C1 segment of cervical spinal cord (tissue), 14 donors: ENCODE measurements at places on chromosomes 11 and 22.

- DNase-seq: no peak
Observed at GRCh38 chr22:41289671-41290070, 3.7 kb upstream of the RANGAP1 start.

DNA sequence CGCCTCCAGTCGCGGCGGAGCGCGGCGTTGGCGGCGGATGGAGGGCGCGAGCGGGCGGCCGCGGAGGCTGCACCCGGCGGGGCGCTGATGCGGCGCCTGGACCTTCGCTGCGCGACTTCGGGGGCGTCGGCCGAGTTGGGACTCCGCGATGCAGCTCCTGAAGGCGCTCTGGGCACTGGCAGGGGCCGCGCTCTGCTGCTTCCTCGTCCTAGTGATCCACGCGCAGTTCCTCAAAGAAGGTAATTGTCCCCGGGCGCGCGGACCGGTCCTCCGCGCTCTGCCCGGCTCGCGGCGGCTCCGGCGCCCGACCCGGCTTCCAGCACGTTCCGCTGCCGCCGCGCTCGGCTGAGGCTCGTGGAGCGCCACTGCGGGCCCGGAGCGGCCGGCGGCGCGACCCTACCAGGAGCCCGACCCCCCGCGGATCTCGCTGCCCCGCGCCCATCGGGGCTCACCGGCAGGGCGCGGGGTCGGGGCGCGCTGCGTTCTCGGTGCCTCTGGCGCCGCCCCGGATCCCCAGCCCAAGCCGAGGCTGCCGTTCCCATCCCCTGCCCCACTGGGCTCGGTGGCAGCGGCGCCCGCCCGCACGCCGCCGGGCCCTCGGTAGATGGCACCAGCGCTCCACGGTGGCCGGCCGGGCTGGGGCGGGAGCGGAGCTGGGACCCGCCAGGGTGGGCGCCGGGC lies 1251.2 kb downstream of the BRD1 start:
- DNase-seq: peak; percentile 75

- no peak for DNase-seq
Observed at GRCh38 chr11:30991802-30992512, 377.6 kb downstream of the DCDC1 start.

DNA sequence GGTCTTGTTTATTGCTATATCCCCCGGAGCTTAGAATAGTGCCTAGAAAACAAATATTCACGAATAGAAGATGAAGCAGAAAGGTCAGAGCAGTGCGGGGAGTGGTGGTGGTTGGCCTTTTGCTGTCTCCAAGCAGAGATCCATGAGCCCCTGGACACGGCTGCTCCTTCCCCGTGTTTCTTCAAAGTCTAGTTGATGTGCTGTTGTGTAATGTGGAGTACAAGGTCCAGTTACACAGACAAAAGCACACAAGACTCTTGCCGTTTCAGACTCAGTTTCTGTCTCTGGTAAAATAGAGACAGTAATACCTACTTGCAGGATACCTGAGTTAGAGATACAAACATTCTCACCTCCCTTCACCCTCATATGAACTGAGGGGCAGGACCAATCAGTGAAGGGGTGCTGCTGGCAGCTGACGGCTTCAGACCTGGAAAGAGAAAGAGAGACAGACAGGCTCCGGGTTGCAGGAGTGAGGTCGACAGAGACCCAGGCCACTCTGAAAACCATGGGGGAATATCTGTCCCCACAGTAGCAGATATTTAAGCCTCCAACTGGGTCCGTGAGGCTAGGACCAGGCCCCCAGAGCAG lies 56.2 kb downstream of the RASSF10 start:
- no peak for DNase-seq

- DNase-seq: no peak
Observed at GRCh38 chr11:15446315-15446714, 331.6 kb downstream of the INSC start.

- no peak for DNase-seq
Observed at GRCh38 chr11:48109046-48109666, 107.5 kb upstream of the OR4B1 start.

DNA sequence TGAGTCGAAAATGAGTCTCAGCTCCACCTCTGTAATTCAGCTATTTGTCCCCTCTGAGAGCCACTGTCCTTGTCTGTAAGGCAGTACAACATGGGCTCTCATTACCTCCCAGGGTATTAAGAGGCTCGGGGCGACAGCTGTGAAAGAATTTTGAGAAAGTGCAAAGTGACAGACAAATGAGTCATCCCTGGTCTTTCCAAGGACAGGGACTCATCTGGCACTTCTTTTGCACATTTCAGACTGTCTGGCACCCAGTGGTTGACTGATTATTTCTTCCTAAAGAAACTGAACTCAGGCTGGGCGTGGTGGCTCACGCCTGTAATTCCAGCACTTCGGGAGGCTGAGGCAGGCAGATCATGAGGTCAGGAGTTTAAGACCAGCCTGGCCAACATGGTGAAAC lies 62.1 kb upstream of the ARFGAP3 start:
- no peak for DNase-seq

GRCh38 chr11:34674038-34674437 lies 53.1 kb downstream of the EHF start:
- DNase-seq: no peak

DNA sequence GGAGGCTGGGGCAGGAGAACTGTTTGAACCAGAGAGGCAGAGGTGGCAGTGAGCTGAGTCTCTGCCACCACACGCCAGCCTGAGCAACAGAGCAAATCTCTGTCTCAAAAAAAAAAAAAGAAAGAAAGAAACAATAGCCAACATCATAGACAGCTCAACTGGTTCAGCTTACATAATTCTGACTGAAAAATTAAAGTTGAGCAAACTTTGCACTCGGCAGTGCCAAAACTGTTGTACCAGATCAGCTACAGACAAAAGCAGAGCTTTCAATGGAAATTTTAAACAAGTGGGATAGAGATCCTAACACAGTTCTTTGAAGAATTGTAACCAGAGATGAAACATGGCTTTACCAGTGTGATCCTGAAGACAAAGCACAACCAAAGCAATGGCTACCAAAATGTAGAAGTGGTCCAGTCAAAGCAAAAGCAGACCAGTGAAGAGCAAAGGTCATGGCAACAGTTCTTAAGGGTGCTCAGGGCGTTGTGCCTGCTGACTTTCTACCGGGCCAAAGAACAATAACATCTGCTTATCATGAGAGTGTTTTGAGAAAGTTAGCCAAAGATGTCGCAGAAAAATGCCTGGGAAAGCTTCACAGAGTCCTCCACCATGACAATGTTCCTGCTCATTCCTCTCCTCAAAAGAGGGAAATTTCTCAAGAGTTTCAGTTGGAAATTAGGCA lies 59.3 kb downstream of the TTC28 start:
- DNase-seq: no peak

DNA sequence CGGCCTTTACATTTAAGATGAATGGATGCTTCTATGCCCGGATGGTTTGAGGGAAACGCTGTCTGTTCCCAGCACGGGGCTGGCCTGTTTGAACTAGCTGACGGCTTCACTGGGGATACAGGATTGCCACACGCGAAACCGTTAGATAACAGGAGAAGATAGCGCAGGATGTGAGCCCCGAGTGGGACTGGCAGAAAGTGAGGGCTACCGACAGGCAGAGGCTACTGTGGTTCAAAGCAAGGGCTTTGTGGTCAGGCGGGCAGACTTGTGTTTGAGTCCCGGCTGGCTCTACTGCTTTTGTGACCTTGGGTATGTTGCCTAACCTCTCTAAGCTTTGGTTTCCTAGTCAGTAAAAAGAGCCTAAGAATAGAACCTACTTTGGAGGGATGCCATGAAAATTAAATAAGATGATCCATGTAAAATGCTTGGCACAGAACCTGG lies 2.8 kb upstream of the OAF start:
- peak; percentile 50 for DNase-seq

DNA sequence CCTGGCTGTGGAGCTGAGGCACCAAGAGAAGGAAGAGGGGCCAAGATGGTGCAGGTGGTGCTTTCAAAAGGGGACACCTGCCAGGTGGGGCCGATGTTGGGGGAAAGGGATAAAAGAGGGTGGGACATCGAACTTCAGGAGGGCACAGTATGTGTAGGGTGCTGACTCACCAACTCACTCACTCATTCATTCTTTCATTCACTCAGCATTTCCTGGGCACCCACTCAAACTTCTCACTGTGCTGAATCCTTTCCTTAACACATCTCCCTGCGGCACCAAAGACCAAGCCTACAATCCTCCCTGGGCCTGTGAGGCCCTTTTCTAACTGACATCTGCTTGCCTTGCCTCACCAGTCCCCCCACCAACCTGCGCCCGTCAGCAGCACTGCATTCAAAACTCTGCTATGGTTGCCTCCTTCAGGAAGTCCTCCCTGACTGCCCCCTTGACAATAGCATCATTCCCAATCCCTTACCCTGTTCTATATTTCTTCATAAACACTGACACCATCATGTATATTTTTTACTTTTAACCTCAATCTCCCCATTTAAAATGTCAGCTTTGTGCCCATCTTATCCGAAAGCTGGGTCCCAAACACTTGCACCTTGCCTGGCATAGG lies 246.6 kb downstream of the MN1 start:
- no peak for DNase-seq

GRCh38 chr22:46112405-46112804 lies 37.9 kb upstream of the PPARA start:
- DNase-seq: no peak

DNA sequence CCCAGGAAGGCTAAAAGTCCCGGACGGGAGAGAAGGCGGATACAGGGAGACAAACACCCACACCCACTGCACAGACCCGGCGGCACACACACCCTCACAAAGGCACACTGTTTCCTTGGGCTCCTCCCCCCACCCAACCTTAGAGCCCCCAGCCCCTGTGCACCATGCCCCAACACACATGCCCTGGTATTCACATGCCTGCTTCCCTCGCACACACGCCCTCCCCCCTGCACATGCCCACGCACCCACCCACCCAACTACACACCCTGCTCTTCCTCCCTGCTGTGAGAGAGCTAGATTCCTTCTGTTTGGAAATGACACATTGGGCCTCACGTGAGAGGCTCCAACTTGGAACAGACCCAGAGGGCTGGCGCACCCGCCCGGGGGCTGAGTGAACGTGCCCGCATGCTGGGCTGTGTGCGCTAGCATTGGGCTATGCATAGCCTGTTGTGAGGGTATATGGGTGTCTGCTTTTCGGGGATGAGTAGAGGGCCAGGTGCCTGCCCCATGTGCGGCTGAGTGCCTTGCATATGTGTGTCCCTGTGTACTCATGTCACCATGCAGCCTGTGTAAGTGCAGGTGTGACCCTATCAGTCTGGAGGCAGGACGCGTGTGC lies 518 bp upstream of the CHRM1 start:
- DNase-seq: no peak

DNA sequence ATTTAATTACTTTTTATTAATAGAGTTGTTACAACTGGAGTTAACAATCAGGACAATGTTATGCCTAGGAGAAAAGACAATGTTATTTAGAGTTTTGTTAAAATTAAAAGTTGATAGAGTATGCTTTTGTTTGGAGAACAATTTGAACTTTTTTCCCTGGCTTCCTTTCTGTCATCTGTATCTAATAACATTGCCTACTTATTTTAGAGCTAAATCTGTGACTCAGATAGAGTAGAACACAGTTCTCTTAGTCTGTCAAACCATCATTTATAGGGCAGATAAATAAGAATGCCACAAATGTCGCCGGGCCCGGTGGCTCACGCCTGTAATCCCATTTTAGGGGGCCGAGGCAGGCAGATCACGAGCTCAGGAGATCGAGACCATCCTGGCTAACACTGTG lies 28.9 kb upstream of the YAP1 start:
- no peak for DNase-seq

- DNase-seq: no peak
Observed at GRCh38 chr11:129427376-129427775, 51.7 kb downstream of the BARX2 start.

GRCh38 chr11:87306262-87306851 lies 268.6 kb downstream of the TMEM135 start:
- DNase-seq: no peak

DNA sequence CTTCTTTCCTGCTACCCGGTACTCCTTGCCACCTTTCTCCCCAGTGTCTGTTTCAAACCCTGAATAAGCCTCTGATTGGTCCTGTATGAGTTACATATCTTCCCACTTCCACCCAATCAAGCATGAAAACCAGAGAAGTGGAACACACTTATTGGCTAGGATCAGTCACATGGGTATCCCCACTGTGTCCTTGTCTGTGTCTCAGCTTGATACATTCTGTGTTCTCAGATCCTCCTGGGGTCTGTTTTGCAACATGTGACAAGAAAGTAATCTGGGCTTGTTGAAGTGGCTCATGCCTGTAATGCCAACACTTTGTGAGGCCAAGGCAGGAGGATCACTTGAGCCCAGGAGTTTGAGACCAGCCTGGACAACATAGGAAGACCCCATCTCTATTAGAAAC lies 23.9 kb downstream of the MCHR1 start:
- DNase-seq: no peak

GRCh38 chr11:114131461-114131864 lies 72.0 kb downstream of the ZBTB16 start:
- peak; percentile 22 for DNase-seq

GRCh38 chr11:69370984-69371709 lies 77.2 kb downstream of the MYEOV start:
- no peak for DNase-seq

GRCh38 chr11:66002648-66003225 lies 434 bp downstream of the BANF1 start:
- no peak for DNase-seq

GRCh38 chr22:37951305-37951704 lies 2.1 kb downstream of the C22orf23 start:
- DNase-seq: no peak

GRCh38 chr11:118313242-118313641 lies 8.7 kb downstream of the CD3E start:
- DNase-seq: no peak

GRCh38 chr22:24761888-24762675 lies 12.4 kb downstream of the PIWIL3 start:
- DNase-seq: no peak
